ENCODE measurements at places on chromosomes 1 and 21.

GRCh38 chr21:32088471-32088870 lies 190.4 kb downstream of the MIS18A start:
- no peak for DNase-seq

DNA sequence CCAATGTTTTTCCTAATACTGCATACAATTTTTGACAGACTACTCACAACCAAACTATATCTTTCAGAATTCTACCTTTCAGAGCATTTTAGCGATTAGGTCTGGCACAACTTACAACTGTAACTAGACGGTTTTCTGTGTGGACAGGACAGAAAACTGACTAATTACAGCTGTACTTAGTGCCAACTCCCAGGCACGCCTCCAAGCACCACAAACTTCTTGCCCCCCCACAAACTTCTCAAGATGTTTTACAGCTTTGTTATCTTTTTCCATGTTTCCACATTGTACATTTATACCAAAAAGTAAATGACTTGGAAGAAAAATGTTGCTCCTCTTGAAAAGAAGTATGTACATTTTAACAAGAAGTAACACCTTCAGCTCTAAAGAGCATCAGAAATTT lies 13.8 kb downstream of the LYST start:
- no peak for DNase-seq

DNA sequence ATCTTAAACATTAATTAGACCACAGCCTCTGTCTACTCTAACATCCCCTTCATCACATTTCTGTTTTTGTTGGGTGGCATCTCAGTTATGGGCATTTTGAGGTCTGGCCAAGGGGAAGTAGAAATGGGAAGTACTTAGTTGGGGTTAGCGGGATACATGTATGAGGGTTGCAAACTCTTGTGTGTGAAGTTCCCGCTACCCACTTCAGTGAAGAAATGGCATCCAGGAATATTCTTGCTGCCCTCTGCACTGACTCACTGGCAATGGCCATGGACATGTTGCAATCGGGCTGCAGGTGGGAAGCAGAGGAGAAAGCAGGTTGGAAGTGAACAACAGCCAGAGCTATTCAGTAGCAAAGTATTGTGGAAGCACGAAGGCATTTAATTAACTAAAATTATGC lies 7.4 kb downstream of the CD48 start:
- DNase-seq: no peak

GRCh38 chr1:9861360-9861759 lies 37.6 kb upstream of the CLSTN1 start:
- no peak for DNase-seq

DNA sequence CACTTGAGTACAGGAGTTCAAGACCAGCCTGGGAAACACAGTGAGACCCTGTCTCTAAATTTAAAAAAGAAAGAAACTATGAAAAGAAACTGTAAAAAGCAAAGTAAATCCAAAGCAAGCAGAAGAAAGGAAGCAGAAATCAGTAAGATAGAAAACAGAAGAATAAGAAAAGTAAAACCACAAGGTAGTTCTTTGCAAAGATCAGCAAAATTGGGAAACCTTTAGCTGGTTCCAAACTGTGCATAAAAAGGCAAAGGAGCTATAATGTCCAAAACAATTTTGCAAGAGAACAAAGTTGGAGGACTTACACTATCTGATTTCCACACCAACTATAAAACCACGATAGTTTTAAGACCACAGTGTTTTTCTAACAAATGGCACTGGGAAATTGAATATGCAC lies 218.8 kb downstream of the RPS6KC1 start:
- DNase-seq: no peak

DNA sequence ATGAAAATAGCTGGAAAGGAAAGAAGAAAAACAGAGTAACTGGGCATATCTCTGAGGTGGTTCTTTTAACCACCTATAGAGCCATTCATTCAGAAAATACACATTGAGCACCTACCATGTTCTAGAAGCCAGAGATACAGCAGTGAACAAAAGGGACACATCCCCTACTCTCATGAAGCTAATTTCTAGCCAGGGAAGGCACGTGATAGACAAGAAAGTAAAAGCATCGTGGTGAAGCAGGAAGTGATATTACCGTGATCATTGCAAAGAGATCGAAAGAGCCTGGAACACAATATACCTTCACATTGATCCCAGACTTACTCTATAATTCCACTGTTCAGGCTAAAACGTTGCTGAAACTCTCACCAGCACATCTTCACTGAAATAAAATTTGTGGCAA lies 76.0 kb downstream of the TIAM1 start:
- no peak for DNase-seq

GRCh38 chr1:209511169-209511568 lies 72.3 kb upstream of the CAMK1G start:
- DNase-seq: no peak
